T-helper 9 cell (primary cell): ENCODE measurements at places on chromosomes 13 and 19.

DNA sequence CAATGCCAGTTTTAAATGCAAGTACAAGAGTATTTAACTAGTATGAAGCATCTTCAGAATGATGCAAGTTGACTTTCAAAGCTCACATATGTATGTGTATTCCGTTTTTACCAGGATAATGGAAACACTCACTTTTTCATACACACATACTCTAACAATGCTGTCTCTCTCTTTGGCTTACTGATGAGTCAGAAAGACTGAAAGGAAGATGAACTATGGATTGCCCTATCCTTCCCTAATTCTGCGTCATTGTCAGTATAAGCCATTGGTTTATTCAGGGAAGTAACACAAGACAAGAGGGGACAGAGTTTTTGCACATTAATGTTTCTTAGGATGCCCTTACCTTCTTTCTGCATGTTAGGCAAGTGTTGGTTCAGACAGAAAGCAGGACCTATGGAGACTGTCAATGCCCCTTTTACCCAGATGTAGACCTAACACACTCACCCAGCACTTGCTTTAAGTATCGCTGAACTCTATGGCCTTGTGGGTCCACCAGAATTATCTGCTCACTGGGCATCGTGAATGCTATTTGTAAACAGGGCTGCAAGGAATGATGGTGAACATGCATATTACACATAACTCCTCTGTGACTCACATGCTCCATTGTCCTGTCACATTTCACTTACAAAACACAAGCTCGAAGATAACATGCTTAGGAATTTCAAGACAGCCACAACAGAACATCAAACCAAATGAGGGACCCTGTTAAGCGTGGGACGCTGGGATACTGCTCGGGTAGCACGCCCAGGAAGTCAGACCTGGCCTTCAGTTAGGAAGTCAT is 10.0 kb upstream of the OXGR1 start:
- no peak for DNase-seq

- DNase-seq: no peak
These were observed 43.6 kb downstream of the LYL1 start for GRCh38 chr19:13058951-13059660.

DNA sequence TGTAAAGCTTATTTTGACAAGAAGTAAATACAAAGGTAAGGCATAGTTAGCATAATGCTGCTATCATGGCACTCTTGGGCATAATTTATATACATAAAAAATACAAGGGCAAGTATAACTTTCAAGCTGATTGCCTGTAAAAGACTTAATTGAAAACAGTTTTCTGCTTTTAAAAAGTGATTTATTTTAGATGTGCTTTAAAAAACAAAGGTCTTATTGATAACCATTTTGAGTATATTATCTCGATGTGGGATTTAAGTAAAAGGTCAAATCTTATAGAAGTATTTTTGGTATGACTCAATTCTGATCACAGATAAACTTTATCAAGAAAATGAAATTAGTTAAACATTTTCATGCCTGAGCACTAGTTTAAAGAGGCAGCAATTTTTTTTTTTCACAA is 175.8 kb downstream of the KCNRG start:
- no peak for DNase-seq

DNA sequence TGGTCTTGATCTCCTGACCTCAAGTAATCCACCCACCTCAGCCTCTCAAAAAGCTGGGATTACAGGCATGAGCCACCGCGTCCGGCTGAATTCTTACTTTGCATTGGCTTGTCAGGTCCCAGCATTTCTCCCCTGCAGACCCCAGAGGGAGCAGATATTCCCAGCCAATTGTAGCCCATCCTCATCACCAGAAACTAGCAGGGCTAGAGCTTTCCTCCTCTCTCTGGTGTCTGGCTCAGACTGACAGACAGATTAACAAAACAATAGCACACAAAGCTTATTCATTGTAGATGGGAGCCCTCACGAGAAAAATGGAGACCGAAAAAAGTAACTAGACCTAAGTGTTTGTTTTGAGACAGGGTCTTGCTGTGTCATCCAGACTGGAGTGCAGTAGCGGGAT is 7.5 kb upstream of the MPV17L2 start:
- DNase-seq: no peak

DNA sequence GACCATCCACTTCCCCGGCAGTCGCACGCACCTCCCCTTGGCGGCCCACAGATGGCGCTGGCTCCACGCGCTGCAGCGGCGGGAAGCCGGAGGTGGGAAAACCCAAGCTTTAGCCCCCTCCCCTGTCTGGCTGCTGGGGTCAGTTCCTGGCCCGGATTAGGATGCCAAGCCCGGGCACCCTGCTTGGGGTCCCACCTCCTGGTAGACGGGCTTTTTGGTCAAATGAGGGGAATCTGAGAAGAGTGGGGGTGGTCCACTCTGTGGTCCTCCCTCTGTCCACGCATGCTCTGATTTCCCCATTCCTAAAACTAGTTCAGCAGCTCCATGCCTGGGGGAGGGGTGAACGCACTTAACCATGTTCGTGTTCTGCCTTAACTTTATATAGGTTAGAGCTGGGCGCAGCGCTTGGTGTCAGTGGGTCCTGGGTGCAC is 8.1 kb upstream of the ADGRE2 start:
- no peak for DNase-seq

- DNase-seq: no peak
These were observed 12.3 kb upstream of the ARL11 start for GRCh38 chr13:49615836-49616675.

- no peak for DNase-seq
These were observed 34.4 kb upstream of the EPHX3 start for GRCh38 chr19:15266683-15267082.

DNA sequence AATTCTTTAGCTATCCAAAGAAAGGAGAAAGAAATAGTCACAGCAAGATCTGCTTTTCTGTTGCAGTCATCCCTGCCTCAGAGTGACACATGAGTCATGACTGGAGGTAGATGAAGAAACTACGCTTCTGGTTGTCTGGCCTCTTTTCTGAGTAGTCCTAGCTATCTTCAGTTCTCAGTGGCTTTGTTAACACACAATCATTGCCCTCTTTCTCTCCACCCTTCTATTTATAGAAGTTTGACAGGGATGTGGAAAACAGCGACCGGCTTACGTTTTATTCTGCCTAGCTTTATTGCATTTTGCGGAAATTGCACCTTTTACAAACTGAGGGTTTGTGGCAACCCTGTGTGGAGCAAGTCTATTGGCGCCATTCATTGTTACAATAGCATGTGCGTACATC is 26.7 kb downstream of the SPATA13 start:
- no peak for DNase-seq

GRCh38 chr19:51663650-51664049 is 17.0 kb upstream of the SIGLEC14 start:
- no peak for DNase-seq

GRCh38 chr13:109479534-109479933 is 306.8 kb downstream of the IRS2 start:
- no peak for DNase-seq

- no peak for DNase-seq
These were observed 68.8 kb downstream of the CHST8 start for GRCh38 chr19:33690378-33691029.

GRCh38 chr13:67023130-67023876 is 206.8 kb downstream of the PCDH9 start:
- DNase-seq: no peak

DNA sequence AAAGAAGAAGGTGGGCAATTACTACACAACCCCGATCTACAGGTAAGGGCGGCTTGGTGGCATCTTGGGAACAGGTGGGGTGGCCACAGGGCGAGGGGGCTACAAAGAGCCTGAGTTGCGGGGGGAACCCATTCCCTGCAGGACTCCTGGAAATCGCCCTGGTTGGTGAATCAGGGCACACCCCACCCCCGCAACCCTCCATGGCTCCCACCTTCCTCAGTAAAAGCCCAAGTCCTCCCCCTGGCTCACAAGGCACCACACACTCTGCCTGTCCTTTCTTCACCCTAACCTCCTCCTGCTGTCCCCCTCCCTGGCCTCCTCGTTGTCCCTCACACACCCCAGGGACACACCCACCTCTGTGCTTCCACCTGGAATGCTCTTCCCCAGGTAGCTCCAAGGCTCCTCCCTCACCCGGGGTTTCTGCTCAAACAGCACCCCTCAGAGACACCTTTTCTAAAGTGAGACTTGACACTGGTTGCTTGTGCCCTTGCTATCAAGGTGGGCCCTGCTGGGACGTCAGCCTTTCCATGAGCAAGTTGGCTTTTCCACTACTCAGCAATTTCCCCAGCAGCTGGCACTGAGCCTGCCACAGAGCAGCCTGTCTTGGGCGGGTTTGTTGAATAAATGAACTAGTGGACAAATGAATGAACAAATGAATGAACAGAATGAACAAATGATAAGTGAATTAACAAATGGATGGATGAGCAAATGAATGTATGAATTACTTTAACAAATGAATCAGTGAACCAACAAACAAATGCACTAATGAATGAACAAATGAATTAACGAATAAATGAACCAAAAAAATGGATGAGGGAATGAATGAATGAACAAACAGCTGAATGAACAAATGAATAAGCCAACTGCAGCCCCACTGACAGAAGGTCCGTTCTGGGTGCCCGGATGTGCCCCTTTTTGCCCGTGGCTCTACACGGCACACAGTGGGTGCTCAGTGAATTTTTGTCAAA is 6.2 kb upstream of the MRI1 start:
- no peak for DNase-seq
